ELR (cell line): ENCODE measurements at places on chromosomes 7 and 10.

- no peak for DNase-seq
Observed at GRCh38 chr7:131038153-131038552, 289.5 kb upstream of the MKLN1 start.

- DNase-seq: no peak
Observed at GRCh38 chr7:64867863-64868440, 35.1 kb upstream of the ZNF273 start.

DNA sequence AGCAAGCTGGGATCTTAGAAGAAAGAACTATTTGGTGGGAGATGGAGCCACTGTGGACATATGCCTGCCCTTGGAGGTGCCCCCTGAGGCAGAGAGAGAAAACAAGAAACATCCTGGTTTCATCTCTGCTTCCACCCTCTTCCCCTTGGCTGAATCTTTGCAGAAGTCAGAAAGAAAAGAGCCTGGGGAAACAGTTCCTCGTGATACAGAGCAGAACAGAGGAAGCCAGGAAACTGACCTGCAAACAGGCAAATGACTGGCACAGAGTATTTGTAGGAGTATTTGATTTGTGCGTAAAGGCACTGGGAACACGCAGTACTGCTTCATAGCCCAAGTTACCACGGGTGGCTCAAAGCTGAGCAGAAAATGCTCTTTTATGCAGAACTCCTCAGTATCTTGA lies 7.0 kb upstream of the KEL start:
- DNase-seq: no peak

- no peak for DNase-seq
Observed at GRCh38 chr10:7601023-7601656, 65.6 kb downstream of the ITIH5 start.

GRCh38 chr7:76139670-76140069 lies 62.0 kb upstream of the SRRM3 start:
- DNase-seq: no peak

DNA sequence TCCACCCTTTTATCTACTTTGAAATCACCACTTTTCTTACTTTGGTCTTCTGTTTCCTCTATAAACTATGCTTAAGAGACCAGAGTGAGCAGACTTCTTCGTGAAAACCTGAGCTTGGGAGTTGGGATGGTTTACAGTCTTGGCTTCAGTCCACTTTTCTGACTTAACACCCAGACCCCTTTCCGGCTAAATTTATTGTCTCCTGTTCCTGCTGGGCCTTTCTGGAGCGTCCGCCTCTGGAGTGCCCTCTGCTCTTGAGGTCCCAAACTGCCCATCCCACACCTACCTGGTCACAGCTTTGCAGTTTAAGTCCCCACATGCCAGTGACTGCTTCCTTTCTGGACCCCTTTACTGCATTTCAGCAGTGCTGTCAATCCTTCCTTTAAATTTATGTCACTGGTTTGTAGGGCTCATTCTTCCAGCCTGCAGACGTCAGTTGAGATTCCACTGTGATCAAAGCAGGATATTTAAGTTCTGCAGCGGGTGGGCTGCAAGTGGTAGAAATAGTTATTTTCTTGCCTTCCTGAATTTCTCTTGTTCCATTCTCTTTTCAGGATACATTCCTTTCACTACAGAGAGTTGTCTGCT lies 80.3 kb downstream of the KAT6B start:
- DNase-seq: no peak

DNA sequence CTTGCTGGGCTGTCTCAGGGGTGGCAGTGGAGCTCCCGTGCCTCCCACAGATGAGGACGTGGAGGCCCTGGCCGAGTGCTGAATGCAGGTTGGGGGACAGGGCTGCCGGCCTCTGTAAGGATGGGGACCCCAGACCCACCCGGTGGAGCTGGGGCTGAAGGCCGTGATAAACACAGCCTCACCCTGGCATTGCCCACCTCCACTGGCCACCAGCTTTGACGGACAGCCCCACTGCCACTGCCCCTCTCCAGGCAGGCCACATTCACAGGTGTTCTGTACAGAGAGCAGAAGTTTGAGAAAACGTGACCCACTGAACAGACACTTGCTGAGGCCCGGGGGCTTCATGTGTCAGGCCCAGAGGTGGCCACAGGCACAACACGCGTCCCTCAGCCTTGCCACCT lies 126.2 kb downstream of the LHPP start:
- no peak for DNase-seq

DNA sequence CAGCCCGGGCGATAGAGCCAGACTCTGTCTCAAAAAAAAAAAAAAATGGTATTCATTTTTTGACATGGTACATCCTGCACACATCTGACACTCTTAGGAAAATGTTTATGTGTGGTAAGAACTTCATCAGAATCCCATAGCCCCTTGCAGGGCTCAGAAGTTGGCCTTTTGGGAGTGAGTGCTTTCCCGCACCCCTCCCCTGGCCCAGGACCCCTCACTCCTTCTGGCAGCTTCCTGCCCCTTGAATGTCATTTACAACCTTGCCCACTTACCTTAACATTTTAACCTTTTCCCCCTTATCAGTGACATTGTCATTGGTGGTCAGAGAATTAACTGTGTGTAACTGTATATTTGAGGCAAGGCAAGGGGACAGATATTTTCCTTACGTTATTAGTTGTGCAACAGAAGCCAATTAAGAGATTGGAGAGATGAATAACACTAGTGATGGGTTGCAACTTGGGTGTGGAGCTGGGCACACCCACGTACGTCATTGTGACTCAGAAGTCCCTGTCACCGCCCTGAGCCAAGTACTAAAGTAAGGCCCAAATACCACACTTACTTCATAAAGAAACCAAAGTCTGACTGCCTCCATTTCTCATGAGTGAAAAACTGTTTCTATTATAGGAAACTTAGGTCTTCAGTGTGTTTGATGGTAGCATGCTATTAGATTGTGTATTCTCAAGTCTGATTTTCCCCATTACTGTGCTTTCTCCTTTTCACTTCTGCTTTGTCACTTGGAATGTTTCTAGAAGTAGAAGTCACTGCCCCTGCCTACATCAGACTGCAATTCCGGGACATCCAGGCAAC lies 31.6 kb downstream of the OGDH start:
- peak; percentile 95 for DNase-seq

DNA sequence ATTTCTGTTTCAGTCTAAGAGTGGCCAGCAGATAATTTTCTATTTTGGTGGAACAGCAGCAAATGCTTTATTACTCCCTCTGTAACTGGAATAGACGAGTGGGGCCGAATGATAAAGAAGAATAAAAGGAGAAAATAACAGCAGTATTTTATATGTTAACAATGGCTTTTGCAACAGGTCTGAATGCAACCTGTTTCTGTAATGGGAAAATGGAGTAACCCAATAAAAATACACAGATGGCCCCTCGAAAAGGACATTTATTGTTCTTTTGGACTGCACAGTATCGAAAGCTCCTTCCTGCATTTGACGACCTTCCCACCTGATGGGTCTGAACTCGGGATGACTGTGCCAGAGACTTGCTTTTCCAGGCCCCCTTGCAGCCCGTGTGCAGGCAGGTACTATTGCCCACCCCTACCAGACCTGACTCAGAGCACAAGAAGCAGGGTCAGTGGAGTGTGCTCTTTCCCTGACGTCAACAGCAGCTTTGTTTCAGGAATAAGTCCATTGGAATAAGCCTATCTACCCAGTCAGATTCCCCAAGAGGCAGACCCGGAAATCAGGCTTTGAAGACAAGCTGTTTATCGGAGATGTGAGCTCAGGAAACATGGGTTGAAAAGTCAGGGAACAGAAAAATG lies 306.5 kb upstream of the NEBL start:
- no peak for DNase-seq

GRCh38 chr7:5607951-5608656 lies 173.4 kb downstream of the RNF216 start:
- peak; percentile 22 for DNase-seq

DNA sequence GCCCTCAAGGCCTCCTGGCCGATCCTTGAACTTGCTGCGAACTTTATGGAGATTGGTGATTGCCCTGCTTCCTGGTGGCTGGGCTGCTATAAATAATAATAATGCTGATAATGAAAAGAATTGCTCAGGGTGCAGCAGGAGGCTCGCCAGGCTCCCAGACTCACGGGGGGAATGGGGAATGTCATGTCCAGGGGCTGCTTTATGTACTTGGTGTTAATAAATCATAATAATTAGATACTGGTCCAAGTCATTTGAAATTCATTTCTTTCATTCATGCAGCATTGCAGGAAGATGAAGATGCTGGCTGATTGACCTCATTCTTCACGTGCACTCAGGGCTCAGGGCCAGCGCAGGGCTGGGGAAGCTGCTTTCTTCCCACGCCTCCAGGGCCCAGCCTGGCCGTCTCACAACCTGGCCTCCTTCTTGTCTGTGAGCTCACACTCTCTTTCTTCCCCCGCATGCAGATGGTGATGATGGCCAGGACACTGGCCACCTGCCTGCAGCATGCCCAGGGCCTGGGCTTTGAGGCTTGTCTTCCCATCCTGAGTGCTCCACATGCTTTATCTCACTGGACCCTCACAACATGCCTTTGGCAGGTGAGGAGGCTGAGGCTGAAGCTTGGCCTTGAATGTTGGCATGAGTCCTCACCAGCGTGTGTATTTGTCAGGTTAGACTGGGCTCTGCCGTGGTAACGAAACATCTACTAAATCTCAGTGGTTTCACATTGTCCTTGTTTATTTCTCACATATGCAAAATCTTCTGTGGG lies 138.4 kb upstream of the TNS3 start:
- DNase-seq: no peak

DNA sequence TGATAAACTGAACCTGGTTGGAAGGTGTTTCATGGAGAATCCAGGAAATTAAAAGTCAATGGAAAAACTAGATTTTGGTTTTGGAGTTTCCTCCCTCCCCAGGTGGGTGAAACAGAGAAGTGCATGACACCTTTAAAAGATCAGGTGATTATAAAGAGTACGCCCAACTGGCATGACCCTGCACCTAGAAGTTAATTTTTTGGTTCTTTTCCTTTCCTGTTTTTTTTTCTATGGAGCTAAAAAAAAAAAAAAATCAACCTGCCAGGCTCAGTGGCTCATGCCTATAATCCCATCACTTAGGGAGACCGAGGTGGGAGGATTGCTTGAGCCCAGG lies 7.9 kb downstream of the GJD4 start:
- DNase-seq: no peak

- no peak for DNase-seq
Observed at GRCh38 chr7:83593921-83594475, 54.9 kb downstream of the SEMA3E start.
